ENCODE measurements at places on chromosomes 6 and 20.

DNA sequence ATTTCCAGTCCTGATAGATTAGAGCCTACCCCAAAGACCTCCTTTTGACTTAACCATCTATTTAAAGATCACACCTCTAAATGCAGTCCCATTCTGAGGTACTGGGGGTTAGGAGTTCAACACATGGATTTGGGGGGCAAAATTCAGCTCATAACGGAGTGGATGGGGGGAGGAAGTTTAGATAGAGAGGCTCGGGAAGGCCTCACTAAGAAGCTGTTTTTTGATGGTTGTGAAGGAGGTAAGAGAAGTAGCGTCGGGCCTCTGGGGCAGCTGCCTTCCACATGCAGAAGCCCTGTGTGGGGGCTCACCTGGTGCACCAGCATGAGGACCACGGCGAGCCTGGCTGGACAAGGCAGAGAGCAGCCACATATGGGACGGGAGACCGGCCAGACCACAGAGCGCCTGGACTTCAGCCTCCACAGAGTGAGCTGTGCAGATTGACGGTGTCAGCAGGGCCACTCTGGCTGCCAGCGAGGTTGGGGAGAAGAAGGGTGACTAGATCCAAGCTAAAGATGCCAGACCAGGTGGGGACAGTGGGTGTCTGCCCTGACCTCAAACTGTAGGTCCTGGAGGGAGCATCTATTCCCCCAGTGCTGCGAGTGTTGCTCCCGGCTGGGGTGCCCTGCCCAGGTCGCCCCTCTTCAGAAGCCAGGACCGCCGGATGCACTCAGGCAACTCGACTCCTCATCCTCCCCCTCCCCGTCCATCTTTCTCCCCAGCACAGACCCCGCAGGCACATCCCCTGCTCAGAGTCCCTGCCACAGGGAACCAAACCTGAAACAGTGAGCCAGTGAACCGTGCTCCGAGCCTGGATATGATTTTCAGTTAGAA, 5.1 kb upstream of the SYNJ2 start:
- DNase-seq, result no peak

DNA sequence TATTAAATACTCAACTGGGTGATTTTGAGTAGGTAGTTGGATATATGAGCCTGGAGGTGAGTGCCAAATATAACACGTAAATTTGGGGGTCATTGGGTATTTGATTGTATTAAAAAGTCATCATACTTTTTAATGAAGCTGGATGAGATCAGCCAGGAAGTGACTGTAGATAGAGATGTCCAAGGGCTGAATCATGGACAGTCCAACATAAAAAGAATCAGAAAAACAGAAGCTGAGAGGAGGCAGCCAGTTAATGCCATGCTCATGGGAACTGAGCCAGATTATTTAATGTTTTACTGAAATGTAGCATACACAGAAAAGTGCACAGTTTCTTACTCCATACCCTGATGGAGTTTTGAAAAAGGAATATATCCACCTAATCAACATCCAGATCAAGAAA, 435.5 kb upstream of the PLCB4 start:
- no peak for DNase-seq

- DNase-seq, result no peak
Observed at GRCh38 chr20:17765584-17765983, 65.8 kb downstream of the BANF2 start.

DNA sequence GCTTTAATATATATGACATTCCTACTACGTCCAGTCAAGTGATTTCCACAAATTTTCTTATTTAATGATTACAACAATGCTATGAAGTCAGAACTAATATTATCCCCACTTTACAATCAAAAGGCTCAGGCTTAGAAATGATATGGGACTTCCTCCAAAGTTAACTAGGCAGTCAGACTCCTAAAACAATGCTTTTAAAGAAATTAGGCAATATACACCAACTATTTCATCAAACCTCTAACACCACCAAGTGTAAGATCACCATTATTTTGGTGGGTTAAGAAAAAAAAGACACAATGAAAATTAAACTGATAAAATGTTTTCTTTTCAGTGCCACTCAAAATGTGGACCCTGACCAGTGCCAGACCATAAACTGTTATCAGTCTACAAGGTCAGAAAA, 256.1 kb upstream of the RUNX2 start:
- no peak for DNase-seq

DNA sequence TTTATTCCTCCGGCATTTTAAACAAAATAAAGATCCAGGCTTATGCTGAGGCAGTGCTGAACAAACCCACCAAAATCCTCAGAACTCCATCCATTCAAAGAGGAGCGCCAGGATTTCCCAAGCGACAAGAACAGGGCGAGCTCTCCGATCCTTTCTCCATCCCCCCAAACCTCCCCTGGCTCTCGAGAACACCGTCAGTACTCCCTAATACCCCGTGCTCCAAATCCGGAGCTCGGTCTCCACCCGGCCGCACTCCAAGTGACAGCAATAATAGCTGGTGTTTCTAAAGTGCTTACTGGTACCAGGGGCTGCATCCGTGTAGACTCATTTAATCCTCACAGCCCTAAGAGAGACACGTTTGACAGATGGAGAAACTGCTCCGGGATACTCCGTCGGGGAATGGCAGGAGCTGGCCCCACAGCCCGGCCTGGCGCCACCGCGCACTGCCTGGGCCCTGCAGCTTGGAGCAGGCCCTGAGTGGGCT, 277.1 kb upstream of the QKI start:
- no peak for DNase-seq

GRCh38 chr6:122733259-122733658, 46.3 kb upstream of the FABP7 start:
- no peak for DNase-seq

DNA sequence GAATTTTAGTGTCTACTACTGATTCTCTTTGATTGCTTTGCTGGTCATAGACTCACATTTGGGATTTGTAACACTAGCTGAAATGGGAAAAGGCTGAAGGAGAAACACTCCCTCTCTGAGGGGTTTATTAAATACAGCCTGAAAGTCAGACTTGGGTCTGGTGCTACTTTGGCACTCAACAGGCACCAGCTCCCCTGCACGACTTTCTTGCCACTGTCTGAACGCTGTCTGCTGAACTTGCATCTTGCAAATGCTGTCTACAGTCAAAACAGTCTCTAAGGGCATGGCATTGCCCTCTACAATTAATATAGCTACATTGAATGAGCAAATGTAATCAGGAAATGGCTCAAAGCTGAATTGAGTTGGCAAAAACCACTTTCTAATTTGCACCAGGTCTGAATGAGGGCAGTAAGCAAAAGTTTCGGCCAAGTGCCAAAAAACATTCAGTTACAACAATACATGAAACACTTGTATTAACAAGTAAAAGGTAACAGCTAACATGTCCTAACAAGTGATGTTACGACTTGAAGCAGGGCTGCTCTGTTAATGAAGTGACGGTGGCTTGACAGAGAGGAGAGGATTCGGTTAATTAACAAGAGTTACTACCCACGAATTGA, 119.5 kb downstream of the FOXC1 start:
- DNase-seq, result no peak

- no peak for DNase-seq
Observed at GRCh38 chr6:112109262-112109661, 21.9 kb downstream of the FAM229B start.

DNA sequence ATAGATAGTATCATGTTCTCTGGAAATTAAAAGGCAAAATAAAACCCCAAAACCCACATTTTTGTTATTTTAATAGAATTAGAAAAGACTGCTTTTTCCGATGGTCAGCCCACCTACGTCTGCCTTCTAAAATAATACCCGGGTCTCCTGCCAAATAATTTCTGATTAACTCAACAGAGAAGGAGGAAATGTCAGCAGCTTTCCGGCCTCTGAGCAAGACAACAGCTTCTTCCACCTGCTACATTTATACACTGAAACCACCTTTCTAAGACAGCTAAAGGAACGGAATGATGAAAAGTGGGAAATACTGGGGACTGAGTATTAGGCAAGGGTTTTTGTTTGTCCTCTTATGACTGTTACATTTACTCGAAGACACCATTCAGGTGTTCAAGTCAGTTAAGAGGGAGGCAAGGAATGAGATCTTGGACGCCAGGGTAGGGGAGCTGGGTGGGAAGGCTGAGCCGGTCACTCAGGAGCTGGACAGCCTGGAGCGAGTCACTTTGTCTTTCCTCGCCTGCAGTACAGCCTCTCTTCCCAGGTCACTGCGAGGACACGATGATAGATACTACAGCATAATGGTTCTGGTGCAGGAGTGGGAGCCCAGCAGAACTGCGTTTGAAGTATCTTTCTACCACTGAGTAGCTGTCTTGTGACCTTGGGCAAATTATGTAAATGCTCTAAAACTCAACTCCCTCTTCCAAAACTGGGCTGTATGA, 96.3 kb upstream of the QKI start:
- no peak for DNase-seq

- no peak for DNase-seq
Observed at GRCh38 chr20:8527998-8528723, 396.1 kb downstream of the PLCB1 start.

DNA sequence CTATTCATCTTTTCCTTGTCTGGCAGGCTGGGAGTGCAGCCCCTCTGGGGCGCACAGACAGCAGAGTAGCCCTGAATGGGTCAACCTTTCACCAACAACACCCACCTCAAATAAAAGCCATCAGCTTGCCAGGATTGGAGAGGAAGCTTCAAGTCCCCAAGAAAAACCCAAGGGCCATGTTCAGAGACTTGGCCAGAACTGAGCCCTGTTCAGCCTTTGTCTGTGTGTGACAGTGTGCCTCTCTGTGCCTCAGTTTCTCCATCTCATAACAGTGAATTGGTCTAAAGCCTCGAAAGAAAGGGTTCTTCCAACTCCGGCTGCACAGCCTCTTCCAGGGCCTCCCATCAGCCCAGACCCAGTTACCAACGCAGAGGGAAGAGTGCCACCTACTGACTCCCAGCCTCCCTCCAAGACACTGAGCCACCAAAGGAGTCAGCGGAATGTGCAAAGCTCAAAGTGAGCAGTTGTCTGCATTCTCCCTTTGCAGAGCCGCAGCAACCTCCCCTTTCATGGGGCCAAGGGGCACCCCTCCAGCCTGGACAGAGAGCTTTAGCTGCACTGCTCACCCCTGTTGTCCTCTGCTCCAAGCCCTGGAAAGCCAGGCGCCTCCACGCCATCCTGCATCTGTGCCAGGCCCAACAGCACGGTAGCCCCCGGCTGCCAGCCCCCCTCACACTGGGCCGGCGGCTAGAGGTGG, 82.7 kb upstream of the TOP1 start:
- DNase-seq, result no peak

DNA sequence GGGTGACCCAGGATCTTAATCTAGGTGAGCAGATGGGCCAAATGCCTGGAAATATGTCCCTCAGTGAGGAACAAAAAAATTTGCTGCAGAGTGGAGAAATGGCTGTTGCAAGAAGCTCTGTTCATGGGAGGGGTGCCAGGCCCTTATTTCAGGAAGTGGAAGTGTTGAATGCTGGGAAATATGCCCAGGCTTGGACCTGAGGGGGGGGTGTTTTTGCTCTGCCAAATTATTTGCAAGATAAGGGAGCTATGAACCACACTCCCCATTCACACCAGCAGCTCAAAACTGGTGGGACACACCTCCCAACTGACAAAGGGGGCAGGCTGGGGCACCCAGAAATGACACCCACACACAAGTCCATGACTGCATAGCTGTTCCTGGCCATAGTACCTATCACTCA, 8.7 kb downstream of the CST4 start:
- no peak for DNase-seq

- no peak for DNase-seq
Observed at GRCh38 chr6:7271205-7271534, 41.8 kb downstream of the SSR1 start.

DNA sequence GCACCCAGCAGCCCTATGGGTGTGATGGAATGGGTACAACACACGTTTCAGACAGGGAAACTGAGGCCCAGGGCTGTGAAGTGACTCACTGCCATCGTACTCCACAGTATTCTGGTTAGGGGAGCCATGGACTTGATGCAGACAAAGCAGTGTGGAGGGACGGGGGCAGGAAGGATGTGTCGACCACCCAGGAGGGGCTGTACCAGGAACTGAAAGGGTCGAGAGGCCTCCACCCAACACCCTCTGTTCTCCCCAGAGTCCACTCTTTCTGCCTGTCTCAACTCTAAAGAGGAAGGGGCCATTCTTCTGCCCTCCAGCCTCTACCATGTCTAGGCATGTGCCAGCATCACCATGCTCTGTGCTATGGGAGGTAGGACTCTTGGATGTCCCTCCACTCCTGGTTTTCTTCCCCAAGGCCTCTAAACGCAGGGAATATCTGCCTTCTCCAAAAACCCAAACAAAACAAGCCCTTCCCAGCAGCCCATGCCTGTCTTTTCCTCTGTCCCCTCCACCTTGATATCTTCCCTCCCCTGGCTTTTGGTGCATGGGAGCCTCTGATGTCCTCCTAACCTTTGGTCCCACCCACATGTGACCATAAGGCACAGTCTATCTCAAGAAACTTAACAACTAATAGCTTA, 7.4 kb downstream of the SLC22A1 start:
- no peak for DNase-seq

GRCh38 chr20:64237316-64237715, 18.2 kb upstream of the PCMTD2 start:
- DNase-seq, result no peak

- DNase-seq, result no peak
Observed at GRCh38 chr6:16730738-16731477, 30.4 kb downstream of the ATXN1 start.

DNA sequence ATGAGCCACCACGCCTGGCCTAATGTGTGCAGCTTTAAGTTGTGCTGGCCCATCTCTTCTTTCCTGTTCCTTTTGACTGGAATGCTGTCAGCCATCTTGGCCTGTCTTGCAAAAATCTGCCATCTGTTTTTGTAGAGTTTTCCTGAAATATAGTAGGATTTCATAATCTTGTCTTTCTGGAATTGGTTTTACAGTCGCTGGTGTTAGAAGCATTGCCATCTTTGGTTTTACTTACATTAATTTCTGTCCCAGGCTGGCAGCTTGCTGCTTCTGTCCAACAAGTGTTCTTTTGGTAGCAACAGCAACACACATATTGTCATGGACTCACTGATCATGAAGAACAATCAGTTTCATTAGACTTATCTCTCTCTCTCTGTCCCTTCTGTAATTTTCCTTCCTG, 29.1 kb upstream of the TULP1 start:
- DNase-seq, result no peak

DNA sequence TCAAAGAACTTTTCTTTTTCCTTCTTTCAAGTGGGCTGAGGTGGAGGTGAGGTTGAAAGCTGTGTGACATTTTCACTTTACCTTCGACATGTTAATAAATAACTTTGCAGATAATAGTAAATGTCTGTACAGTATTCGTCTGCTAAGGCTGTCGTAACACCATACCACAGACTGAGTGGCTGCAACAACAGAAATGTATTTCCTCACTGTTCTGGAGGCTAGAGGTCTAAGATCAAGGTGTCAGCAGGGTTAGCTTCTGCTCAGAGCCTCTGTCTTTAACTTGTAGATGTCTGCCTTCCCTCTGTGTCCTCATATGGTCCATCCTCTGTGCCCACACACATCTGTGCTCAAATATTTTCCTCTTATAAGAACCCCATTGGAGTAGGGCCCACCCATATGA, 14.9 kb downstream of the PHACTR2 start:
- no peak for DNase-seq

DNA sequence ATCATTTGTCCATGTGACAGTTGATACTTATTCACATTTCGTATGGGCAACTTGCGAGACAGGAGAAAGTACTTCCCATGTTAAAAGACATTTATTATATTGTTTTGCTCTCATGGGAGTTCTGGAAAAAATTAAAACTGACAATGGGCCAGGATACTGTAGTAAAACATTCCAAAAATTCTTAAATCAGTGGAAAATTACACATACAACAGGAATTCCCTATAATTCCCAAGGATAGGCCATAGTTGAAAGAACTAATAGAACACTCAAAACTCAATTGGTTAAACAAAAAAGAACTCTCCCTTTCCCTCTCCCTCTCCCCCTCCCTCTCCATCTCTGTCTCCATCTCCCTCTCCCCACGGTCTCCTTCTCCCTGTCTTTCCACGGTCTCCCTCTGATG, 19.4 kb upstream of the EIF2S2 start:
- no peak for DNase-seq
